ENCODE measurements at places on chromosomes 4 and X. TPM values are rescaled to one million over a fixed set of nuclear protein-coding genes. Genes with fewer than 3 reads are reported as not detected.

The SLC7A11 gene
- 4.6 TPM for total RNA-seq

The GRSF1 gene
- 43.5 TPM for total RNA-seq

The EFHC2 gene
- 2.4 TPM for total RNA-seq

The SPOCK3 gene
- total RNA-seq: not detected

The HSPA4L gene
- total RNA-seq: 20.1 TPM

The LNX1 gene
- 3.4 TPM for total RNA-seq

The SPANXA2 gene
- not detected for total RNA-seq

The FOXO4 gene
- 4.4 TPM for total RNA-seq

The CCDC158 gene
- total RNA-seq: not detected

The MAGEE2 gene
- total RNA-seq: not detected

The BMX gene
- not detected for total RNA-seq

The TEX13A gene
- total RNA-seq: not detected

The SORCS2 gene
- 11.7 TPM for total RNA-seq

The HTRA3 gene
- total RNA-seq: 82.0 TPM

The UGT2B17 gene
- not detected for total RNA-seq

The FGD1 gene
- 11.7 TPM for total RNA-seq

The SGMS2 gene
- 1.4 TPM for total RNA-seq

The LAS1L gene
- 21.7 TPM for total RNA-seq

The RIBC1 gene
- total RNA-seq: 2.7 TPM

The SOD3 gene
- 1.7 TPM for total RNA-seq

The TMEM271 gene
- 0.88 TPM for total RNA-seq

The PCDH19 gene
- 14.8 TPM for total RNA-seq

The CNKSR2 gene
- 22.3 TPM for total RNA-seq

The PAGE2B gene
- 27.6 TPM for total RNA-seq

The RAB39B gene
- 20.8 TPM for total RNA-seq

The MAGED4 gene
- 0.41 TPM for total RNA-seq

The IQCM gene
- total RNA-seq: 1.5 TPM

The GSX2 gene
- 0.58 TPM for total RNA-seq

The PCSK1N gene
- 20.1 TPM for total RNA-seq

The ESX1 gene
- total RNA-seq: not detected

The HPSE gene
- total RNA-seq: 1.2 TPM

The STPG2 gene
- 0.39 TPM for total RNA-seq

The SOWAHB gene
- total RNA-seq: not detected

The CYBB gene
- 0.11 TPM for total RNA-seq

The FAM241A gene
- total RNA-seq: 0.78 TPM

The SLC9A6 gene
- total RNA-seq: 12.0 TPM

The ANXA3 gene
- total RNA-seq: 0.87 TPM

The TET2 gene
- 33.1 TPM for total RNA-seq

The ALG13 gene
- 56.3 TPM for total RNA-seq

The NPY2R gene
- total RNA-seq: 0.64 TPM

The PLS3 gene
- total RNA-seq: 29.1 TPM

The IRS4 gene
- 4.4 TPM for total RNA-seq

The F9 gene
- not detected for total RNA-seq

The NIPAL1 gene
- total RNA-seq: 3.4 TPM

The STK32B gene
- total RNA-seq: 3.9 TPM

The GABRG1 gene
- 0.19 TPM for total RNA-seq

The HSD17B13 gene
- total RNA-seq: 0.21 TPM

The UCHL1 gene
- 1,004 TPM for total RNA-seq

The C1QTNF7 gene
- total RNA-seq: 2.0 TPM

The GNL3L gene
- total RNA-seq: 58.6 TPM

The VBP1 gene
- 66.3 TPM for total RNA-seq

Measured in motor neuron (in vitro differentiated cells).